ENCODE measurements at places on chromosomes 4 and X.

DNA sequence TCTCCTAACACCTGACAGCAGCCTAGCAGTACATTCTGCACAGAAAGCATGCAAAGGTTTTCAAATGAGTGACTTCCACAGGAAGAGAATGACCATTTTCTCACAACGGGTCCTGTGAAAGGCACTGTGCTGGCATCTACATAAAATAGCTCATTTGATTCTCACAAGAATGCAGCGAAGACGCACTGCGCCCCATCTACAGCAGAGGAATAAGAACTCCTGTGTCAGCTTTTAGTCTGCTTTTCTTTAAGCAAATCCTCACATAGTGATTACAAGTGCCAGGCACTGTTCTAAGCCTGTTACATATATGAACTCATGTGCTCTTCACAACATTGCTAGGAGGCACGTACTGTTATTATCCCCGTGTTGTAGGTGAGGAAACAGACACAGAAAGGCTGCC lies 62.5 kb downstream of the AFAP1 start:
- DNase-seq = no peak

- DNase-seq = no peak
Observed at GRCh38 chrX:97096385-97096784, 212.7 kb downstream of the RPA4 start.

DNA sequence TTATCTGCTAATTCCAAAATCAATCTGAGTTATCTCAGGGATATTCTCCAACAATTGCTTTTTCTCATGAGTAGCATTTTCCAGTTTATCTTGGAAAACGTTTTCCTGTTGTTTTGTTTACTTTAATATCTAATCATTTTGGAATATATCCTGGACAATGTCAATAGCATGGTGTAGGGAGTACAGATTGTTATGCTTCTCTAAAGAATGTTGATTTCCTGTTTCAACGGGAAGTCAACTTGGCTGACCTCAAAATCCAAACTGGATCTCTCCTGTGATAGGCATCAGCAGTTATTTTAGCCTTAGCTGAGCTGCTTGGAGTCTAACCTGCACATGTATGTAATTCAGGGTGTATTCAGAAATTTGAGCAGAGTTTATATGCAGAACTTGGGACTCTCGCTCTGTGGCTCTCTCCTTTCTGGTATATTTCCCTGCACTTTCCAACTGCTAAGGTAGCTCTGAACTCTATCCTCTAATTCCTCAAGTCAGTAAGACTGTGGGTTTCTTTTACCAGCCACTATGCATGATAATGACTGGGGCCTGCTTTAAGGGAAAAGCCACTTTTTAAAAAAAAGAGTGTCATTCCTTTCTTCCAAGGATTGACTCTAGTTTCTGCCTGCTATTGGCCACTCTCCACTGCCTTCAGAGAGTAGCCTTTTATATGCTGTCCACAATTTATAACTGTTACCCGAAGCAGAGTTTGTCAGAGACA lies 7.7 kb downstream of the PRSS48 start:
- DNase-seq = no peak

DNA sequence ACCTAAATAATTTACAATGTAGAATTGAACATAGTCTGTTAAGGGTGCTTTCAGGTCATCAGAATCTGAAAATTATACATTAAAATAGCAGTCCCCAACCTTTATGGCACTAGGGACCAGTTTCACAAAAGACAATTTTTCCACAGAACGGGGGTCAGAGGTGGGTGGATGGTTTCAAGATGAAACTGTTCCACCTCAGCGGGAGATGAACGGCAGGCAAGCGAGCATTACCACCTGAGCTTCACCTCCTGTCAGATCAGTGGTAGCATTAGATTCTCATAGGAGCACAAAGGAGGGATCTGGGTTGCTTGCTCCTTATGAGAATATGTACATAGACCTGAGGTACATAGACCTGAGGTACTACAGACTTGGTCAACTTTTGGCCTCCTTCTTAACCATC lies 29.0 kb downstream of the LRBA start:
- DNase-seq = peak; percentile 61

DNA sequence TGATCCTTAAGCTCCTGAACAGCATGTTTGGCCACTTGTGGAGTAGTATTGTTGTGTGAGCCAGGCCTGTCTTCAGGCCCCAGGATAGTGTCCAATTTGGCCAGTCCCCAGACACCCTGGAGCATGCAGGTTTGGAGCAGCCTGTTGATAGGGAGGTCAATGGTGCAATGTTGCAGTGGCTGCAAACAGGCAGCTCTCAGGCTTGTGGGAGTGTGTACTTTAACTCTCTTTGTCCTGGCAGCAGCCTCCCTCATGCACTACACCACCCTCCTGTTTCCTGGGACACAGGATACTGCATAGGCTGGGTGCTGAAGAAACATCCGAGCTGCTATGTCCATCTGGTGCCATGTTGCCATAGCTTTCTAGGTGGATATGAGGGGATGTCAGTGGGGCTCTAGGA lies 24.0 kb downstream of the TECRL start:
- DNase-seq = no peak

DNA sequence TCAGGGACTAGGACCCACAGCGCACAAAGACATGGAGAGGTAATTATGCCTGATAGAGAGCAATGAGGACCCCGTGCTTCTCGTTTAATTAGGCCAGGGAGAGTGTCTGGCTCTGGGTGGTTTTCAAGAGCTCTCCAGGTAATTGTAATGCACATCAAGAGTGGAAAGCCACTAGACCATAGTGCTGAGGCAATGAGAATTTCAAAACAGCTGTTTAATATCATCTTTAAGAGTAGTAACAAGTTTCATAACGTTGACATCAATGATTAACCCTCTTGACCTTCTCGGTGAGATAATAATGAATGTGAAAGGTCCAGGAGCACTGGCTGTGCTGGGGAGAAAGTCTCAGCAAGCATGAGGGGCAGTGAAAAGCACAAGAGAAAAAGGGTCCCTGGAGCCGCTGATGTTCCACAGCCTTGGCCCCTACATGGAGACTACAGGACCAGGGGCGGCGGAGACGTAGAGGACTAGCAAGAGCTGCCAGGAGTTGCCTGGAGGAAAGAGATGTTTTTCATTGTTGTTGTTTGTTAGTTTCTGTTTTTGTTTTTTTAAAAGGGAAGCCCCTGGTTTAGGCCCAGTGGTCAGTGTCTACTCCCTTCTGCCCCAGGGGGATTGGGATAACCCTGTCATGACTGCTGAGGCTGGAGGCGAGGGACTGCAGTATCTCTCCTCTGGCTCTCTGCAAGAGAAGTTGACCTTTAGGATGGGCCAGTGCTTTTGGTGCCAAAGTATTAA lies 14.8 kb upstream of the CXCR3 start:
- DNase-seq = no peak
